Kidney (tissue), 22 donors: ENCODE measurements at places on chromosomes 7 and 10.

GRCh38 chr10:31020209-31020608, 11.5 kb downstream of the ZNF438 start:
- peak; percentile 50 for DNase-seq

GRCh38 chr10:287026-287709, 151.9 kb downstream of the ZMYND11 start:
- DNase-seq = no peak

DNA sequence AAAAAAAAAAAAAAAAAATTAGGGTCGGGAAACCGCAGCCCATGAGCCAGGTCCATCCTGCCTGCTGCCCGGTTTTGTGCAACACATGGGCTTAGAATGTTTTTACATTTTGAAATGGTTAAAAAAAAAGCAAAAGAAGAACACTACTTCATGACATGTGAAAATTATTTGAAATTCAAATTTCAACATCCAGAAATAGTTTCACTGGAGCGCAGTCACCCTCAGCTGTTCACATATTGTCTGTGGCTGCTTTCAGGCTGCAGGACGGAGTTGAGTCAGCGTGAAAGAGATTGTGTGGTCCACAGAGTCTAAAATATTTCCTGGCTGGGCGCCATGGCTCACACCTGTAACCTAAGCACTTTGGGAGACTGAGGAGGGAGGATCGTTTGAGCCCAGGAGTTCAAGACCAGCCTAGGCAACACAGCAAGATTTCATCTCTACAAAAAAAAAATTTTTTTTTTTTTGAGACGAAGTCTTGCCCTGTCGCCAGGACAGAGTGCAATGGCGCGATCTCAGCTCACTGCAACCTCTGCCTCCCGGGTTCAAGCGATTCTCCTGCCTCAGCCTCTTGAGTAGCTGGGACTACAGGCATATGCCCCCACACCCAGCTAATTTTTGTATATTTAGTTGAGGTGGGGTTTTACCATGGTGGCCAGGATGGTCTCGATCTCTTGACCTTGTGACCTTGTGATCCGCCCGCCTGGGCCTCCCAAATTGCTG, 63.9 kb upstream of the ECHDC3 start:
- peak; percentile 24 for DNase-seq

DNA sequence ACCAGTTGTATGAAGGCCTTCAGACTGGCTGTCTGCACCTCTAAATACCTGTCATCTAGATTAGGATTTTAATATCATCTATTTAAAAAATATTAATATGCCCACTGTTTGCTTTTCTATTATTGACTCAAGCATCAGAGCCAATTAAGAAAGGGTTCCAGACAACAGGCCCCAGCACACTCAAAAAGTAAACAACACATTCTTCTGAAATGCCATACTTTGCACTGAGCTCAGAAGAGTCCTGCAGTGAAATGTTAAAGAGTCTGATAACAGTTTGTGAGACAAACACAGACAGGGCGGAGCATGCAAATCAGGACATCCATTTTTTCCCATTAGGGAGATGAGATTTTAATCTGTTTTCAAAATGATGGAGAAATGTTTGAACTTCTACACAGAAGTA, 45.9 kb upstream of the KLF6 start:
- no peak for DNase-seq

GRCh38 chr10:13271552-13272163, 28.2 kb downstream of the PHYH start:
- DNase-seq = peak; percentile 22

- no peak for DNase-seq
These were observed 153.4 kb upstream of the FEZF1 start for GRCh38 chr7:122457969-122458368.
